Osteoblast (primary cell): ENCODE measurements at places on chromosomes 6 and 20. TPM values are rescaled to one million over a fixed set of nuclear protein-coding genes. Genes with fewer than 3 reads are reported as not detected.

- DNase-seq: no peak
Measured at GRCh38 chr6:48369100-48369499, 258.1 kb upstream of the PTCHD4 start.

- no peak for DNase-seq
Measured at GRCh38 chr6:18324706-18325042, 60.3 kb upstream of the DEK start.

DNA sequence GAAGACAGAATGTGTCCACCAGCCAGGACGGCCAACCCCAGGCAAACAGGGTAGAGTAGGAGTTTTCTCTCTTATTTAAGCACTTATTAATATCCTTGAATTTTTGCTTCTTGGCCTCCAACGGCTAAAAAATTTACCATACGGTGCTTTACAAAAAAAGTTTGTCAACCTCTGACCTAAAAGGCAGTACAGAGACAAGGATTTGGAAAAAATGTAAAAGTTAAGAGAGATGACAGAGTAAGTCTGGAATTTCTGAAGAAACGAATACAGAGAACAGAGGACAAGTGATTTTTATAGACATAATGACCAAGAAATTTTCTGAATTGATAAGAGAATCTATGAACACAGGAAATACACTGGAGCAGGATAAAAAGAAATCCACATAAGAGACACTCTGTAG, 10.2 kb downstream of the OSER1 start:
- DNase-seq: no peak

- no peak for DNase-seq
Measured at GRCh38 chr6:137399881-137400443, 94.2 kb downstream of the OLIG3 start.

GRCh38 chr6:105991561-105992314, 94.4 kb upstream of the PRDM1 start:
- no peak for DNase-seq

GRCh38 chr6:89387516-89388201, 24.4 kb downstream of the RRAGD start:
- DNase-seq: no peak

GRCh38 chr6:32814145-32814544, 2.7 kb downstream of the HLA-DOB start:
- no peak for DNase-seq

GRCh38 chr6:69624944-69625343, 171.9 kb downstream of the LMBRD1 start:
- no peak for DNase-seq

GRCh38 chr6:98724537-98724936, 109.8 kb upstream of the POU3F2 start:
- DNase-seq: no peak

GRCh38 chr6:31079656-31080261, 32.6 kb downstream of the C6orf15 start:
- peak; percentile 84 for DNase-seq

- peak; percentile 86 for DNase-seq
Measured at GRCh38 chr6:31871046-31871659, 7.6 kb downstream of the SLC44A4 start.

GRCh38 chr20:25090492-25091429, 8.8 kb upstream of the VSX1 start:
- DNase-seq: no peak

- DNase-seq: no peak
Measured at GRCh38 chr6:104704191-104704590, 155.5 kb downstream of the HACE1 start.

DNA sequence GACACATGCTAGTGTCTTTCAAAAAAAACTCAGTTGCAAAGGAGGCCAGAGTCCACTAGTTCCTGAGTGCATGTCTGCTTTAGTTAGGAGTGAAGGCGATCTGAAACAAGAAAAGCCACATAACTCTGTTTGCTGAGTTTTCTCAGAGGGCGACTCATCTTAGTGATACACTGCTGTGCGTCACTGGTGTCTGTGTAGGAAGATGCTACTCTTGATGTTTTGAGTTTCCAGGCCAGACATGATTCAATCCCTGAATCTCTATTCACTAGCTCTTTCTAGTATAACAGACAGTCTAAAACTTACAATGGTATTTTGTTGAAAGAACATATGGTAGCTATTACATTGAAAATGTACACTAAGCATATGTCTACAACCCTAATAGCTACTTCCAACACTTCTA, 60.9 kb downstream of the GFRAL start:
- no peak for DNase-seq

GRCh38 chr20:59512651-59513050, 91.7 kb upstream of the PHACTR3 start:
- no peak for DNase-seq

Gene PRR18
- total RNA-seq: 0.29 TPM in 1 of 2 replicates, not detected in the other

Gene ADGRB3
- not detected in 2 replicates for total RNA-seq

Gene MRPS18B
- total RNA-seq: 67.3 and 83.4 TPM in 2 replicates

Gene NR2E1
- total RNA-seq: not detected in 2 replicates

Gene SLX4IP
- 4.0 and 4.7 TPM in 2 replicates for total RNA-seq

Gene LAMA4
- 260 and 456 TPM in 2 replicates for total RNA-seq

Gene PRL
- under 0.01 TPM in 1 of 2 replicates, not detected in the other for total RNA-seq

Gene EFCAB8
- 1.4 TPM in 1 of 2 replicates, not detected in the other for total RNA-seq

Gene CST4
- total RNA-seq: not detected in 2 replicates

Gene MYLK2
- under 0.01 and 0.36 TPM in 2 replicates for total RNA-seq

Gene KIF13A
- 61.5 and 90.5 TPM in 2 replicates for total RNA-seq

Gene OR2H1
- not detected in 2 replicates for total RNA-seq

Gene TSBP1
- total RNA-seq: not detected in 2 replicates
